Heart right ventricle (tissue), 16 donors: ENCODE measurements at places on chromosomes 2 and 18.

- H3K36me3 ChIP-seq, result no peaks in the 10 kb centered on the region
- no peak overlapping the region for H3K4me3 ChIP-seq
- H3K27ac ChIP-seq, result no peak overlapping the region
- DNase-seq, result no peak
- H3K4me1 ChIP-seq, result peaks cover 12% of the 10 kb centered on the region
Observed at GRCh38 chr2:231296401-231296974, 98.1 kb downstream of the ARMC9 start.

DNA sequence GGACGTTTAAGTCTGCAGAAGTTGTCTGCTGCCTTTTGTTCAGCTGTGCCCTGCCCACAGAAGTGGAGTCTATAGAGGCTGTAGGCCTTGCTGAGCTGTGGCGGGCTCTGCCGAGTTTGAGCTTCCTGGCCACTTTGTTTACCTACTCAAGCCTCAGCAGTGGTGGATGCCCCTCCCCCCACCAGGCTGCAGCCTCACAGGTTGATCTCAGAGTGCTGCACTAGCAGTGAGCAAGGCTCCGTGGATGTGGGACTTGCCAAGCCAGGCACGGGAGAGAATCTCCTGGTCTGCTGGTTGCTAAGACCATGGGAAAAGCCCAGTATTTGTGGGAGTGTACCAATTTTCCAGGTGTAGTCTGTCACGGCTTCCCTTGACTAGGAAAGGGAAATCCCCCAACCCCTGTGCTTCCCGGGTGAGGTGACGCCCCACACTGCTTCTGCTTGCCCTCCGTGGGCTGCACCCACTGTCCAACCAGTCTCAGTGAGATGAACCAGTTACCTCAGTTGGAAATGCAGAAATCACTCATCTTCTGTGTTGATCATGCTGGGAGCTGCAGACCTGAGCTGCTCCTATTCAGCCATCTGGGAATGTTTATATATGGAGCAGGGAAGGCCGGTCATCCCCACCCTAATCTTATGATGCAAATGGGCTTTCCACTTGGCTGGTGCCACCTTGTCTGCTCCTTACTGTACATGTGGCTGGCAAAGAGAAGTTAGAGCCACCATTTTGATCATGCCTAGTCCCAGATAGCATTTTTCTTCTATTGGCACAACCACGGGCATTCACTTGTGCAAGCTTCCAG is 156.9 kb upstream of the ITGA6 start:
- DNase-seq, result no peak
- H3K36me3 ChIP-seq, result no peaks in the 10 kb centered on the region
- H3K27me3 ChIP-seq, result no peaks in the 10 kb centered on the region
- H3K4me1 ChIP-seq, result no peaks in the 10 kb centered on the region

DNA sequence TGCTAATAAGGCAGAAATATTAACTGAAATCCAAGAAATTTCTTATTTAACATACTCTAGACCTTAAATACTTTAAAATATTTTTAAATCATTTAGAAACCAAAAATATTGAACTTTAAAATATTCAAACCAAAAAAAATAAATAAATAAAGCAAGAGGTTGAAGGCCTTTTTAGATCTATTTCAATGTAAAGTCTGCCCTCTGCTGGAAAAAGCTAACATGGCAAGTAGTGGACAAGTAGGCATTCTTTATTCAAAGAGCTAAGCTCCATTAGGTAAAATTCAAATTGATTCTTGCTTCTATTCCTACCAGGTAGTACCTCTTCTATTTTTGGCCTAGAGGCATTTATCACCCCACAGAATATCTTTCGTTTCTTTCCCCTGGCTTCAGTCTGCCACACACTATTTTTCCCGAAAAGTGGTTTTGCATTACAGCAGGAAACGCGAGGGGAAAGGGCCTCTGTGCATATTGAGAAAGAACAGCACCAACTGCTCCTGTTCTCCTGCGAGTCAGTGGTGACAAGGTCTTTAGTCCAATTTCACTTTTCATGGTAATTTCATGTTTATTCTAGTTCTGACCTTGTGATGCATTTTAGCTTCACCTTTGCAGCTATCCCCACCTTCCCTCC is 20.4 kb downstream of the IFIH1 start:
- no peak overlapping the region for H3K4me3 ChIP-seq
- no peak for DNase-seq
- no peaks in the 10 kb centered on the region for H3K27me3 ChIP-seq

DNA sequence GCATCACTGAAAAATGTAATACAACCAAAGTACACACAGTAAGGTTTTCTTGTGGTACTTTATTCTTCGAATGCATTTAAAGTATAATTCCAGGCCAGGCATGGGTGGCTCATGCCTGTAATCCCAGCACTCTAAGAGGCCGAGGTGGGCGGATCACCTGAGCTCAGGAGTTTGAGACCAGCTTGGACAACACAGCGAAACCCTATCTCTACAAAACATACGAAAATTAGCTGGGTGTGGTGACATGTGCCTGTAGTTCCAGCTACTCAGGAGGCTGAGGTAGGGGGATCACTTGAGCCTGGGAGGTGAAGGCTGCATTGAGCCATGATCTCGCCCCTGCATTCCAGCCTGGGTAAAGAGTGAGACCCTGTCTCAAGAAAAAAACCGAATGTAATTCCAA is 3.9 kb upstream of the TTC39C start:
- H3K4me1 ChIP-seq, result peaks cover 46% of the 10 kb centered on the region
- no peaks in the 10 kb centered on the region for H3K27me3 ChIP-seq
- no peak overlapping the region for H3K4me3 ChIP-seq
- no peak for DNase-seq
- H3K36me3 ChIP-seq, result no peaks in the 10 kb centered on the region
- H3K27ac ChIP-seq, result no peak overlapping the region

GRCh38 chr2:168180914-168181313 is 66.5 kb downstream of the STK39 start:
- no peaks in the 10 kb centered on the region for H3K27me3 ChIP-seq
- DNase-seq, result no peak
- H3K4me1 ChIP-seq, result peaks cover 3% of the 10 kb centered on the region
- H3K27ac ChIP-seq, result no peak overlapping the region

DNA sequence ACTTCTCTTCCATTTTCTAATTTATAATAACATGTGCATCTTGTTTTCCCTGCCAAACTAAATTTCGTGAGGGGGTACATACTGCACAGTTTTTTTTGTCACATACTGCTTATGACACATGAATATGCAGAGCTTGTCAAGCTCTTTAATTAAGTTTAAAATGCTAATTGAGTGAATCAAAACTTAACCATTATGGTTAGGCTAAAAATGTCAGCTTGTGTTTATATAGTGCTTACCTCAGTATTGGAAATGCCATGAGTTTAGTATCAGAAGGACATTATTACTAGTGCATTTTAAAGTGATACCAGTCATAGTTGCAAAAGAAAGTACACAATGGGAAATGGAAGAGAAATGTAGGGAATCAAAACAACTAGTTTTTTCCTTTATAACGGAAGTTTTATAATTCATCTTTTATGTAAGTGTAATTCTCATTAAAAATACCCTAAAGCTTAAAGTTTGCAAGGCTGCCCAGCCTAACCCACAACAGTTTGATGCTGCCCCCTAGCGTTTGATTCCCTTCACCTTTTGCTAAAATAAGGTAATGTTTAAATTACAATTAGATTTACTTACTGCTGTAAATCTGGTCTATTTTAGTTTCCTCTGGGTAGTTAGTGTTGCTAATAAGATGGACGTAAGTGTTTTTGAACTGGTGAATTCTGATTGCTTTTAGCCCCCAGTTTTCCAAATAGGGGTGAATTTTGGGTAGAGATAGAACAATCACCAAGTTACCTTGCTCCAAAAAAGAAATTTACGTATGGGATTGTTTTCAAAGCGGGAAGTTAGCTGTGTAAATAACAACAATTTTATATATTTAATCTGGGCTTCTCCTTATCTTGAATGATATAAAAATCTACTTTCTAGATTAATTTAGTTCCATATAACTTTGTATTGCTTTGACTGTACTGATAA is 3.2 kb downstream of the SLC39A10 start:
- H3K4me3 ChIP-seq, result no peak overlapping the region
- H3K27me3 ChIP-seq, result no peaks in the 10 kb centered on the region
- no peaks in the 10 kb centered on the region for H3K36me3 ChIP-seq
- DNase-seq, result no peak

DNA sequence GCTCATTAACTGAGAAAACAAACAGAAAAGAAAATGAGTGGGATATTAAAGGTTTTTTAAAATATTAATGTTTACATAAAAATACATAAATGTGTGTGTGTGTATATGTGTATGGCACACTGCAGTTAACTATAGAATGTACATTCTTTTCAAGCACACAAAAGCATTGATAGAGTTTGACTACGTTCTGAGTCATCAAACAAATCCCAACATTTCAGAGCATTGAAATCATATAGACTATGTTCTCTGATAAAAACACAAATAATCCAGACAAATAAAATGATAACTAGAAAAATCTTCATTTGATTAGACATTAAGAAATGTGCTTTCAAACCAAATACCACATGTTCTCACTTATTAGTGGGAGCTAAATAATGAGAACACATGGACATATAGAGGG is 84.3 kb upstream of the CELF4 start:
- DNase-seq, result no peak
- H3K27me3 ChIP-seq, result no peaks in the 10 kb centered on the region
- H3K4me1 ChIP-seq, result no peaks in the 10 kb centered on the region
- no peaks in the 10 kb centered on the region for H3K36me3 ChIP-seq
- no peak overlapping the region for H3K4me3 ChIP-seq

GRCh38 chr2:192315543-192315942 is 120.8 kb upstream of the TMEFF2 start:
- DNase-seq, result no peak
- no peaks in the 10 kb centered on the region for H3K4me1 ChIP-seq
- H3K27ac ChIP-seq, result no peak overlapping the region
- H3K4me3 ChIP-seq, result no peak overlapping the region

GRCh38 chr2:3041841-3042600 is 335.6 kb downstream of the EIPR1 start:
- H3K4me3 ChIP-seq, result no peak overlapping the region
- peak; percentile 79 for DNase-seq
- peaks cover 24% of the 10 kb centered on the region for H3K27me3 ChIP-seq
- H3K27ac ChIP-seq, result no peak overlapping the region
- no peaks in the 10 kb centered on the region for H3K36me3 ChIP-seq
- H3K4me1 ChIP-seq, result no peaks in the 10 kb centered on the region

DNA sequence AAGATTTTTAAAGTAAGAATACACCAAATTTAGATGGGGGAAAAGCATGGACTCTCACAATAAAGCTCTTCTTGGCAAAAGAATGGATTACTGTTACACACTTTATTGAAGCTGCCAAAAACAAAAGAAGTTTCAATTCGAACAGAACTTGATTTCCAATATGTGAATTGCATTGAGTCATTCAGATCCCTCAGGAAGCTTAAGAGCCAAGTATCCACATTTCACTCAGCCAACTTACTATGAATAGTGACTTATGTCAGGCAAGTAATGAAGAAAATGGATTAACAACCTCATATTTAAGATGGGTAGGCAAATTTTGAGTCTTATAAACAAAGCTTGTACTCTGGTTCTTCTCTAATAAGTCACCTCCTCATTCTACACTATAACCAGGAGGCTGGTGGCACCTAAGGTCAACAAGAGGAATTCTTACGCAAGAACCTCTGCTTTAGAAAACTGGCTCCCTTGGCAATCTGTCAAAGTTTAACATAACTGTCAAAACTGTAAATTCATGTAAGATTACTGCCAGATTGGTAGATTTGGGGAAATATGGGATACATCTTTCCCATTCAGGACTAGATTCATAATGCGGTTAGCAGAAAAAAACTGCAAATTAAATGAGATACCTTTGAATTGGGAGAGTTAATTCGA is 6.0 kb downstream of the HADHA start:
- peaks cover 54% of the 10 kb centered on the region for H3K36me3 ChIP-seq
- peak overlapping the region; percentile 0 for H3K27ac ChIP-seq

GRCh38 chr2:101963198-101963597 is 28.6 kb upstream of the IL1R2 start:
- H3K4me3 ChIP-seq, result no peak overlapping the region
- no peak overlapping the region for H3K27ac ChIP-seq
- H3K36me3 ChIP-seq, result no peaks in the 10 kb centered on the region
- no peak for DNase-seq

GRCh38 chr2:152354909-152355308 is 19.9 kb downstream of the FMNL2 start:
- H3K27me3 ChIP-seq, result no peaks in the 10 kb centered on the region
- H3K4me1 ChIP-seq, result peaks cover 15% of the 10 kb centered on the region
- no peaks in the 10 kb centered on the region for H3K36me3 ChIP-seq
- no peak overlapping the region for H3K4me3 ChIP-seq
- no peak for DNase-seq

DNA sequence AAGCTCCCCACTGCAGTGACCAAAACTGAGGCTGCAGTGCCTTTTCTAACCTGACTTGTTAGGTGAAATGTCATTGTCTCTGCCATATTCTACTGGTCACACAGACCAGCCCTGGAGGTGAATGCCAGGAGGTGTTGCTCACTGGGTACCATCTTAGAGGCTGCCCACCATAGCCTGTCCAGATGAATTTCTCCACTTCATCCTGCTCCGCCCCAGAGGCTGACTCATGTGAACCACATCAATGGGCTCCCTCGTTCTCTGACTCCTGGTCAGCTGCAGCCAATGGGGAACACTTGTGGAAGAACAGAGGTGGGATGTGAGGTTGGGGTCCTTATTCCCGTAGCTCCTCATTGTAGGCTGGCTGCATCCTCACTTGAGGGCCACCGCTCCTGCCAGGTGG is 3.4 kb upstream of the NARS1 start:
- no peak overlapping the region for H3K27ac ChIP-seq
- H3K4me3 ChIP-seq, result no peak overlapping the region
- no peak for DNase-seq
- H3K36me3 ChIP-seq, result no peaks in the 10 kb centered on the region
- no peaks in the 10 kb centered on the region for H3K27me3 ChIP-seq

DNA sequence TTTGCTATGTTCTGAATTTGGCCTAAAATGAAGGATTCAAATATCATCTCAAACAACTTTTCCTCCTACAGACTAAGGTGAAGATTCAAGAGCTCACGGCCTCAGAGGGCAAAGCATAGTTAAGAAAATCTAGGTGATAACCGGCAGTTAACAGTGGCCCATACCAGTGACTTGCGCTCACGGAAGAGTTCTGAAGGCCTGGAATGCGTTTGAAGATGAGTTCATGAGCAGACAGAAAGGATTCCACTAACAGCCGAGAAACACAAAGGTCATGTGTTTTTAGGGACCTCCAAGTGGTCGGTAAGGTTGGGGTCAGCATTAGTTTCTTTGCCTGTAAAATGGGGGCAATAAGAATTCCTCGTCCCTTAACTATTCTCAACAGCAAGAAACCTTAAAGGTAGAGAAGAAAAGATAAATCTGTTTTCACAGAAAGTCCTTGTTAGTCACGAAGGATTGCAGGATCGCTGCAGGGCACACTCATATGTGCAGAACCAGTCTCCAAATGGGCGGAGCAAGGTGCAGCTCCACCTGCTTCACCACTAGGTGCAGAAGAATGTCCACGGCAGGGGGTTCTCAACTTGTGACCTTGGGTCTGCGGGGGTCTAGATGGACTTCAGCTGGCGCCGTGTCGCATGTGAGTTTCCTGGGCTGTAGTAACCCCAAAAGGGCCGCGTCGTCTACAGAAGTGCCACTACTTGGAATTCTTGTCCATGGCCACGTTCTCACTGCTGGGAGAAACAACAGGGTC is 708 bp upstream of the RPIA start:
- H3K36me3 ChIP-seq, result no peaks in the 10 kb centered on the region
- H3K4me1 ChIP-seq, result no peaks in the 10 kb centered on the region
- H3K27ac ChIP-seq, result no peak overlapping the region
- peak overlapping the region; percentile 76 for H3K4me3 ChIP-seq
- no peaks in the 10 kb centered on the region for H3K27me3 ChIP-seq
